ENCODE measurements at places on chromosomes 2 and 18.
A peak's percentile ranks its signal among the peaks of the same experiment; 100 is the strongest.

- peaks cover 2% of the 10 kb centered on the region for H3K4me1 ChIP-seq
- no peak for DNase-seq
- no peak overlapping the region for H3K27ac ChIP-seq
- no peaks in the 10 kb centered on the region for H3K36me3 ChIP-seq
Observed at GRCh38 chr2:159635006-159635789, 18.9 kb upstream of the BAZ2B start.

DNA sequence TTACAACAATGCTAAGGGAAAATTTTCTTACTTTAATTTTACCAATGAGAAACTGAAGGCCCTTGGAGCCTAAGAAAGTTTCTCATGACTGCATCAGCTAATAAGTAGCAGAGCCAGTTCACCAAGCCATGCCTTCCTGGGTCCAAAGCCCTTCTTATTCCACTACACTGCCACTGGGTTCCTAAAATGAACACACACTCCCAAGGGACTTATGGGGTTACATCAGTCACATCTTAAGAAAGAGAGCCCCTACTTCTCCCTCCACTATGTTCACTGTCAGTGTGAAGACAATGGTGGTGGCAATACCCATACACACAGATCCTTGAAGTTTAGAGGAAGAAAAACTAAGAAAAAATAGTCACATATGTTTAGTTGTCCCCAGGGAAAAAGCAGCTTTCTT is 20.6 kb downstream of the MBD2 start:
- peaks cover 44% of the 10 kb centered on the region for H3K4me1 ChIP-seq
- DNase-seq: no peak
- H3K27ac ChIP-seq: no peak overlapping the region
- H3K27me3 ChIP-seq: no peaks in the 10 kb centered on the region
- H3K4me3 ChIP-seq: no peak overlapping the region
- peaks cover 36% of the 10 kb centered on the region for H3K36me3 ChIP-seq

GRCh38 chr2:27033253-27033852 is 588 bp downstream of the TMEM214 start:
- H3K27me3 ChIP-seq: no peaks in the 10 kb centered on the region
- peaks cover 27% of the 10 kb centered on the region for H3K4me1 ChIP-seq
- peak overlapping the region; percentile 91 for H3K27ac ChIP-seq
- peak overlapping the region; percentile 94 for H3K4me3 ChIP-seq

- no peak overlapping the region for H3K4me3 ChIP-seq
- H3K36me3 ChIP-seq: peaks cover 27% of the 10 kb centered on the region
- no peak for DNase-seq
- H3K4me1 ChIP-seq: peaks cover 45% of the 10 kb centered on the region
- no peak overlapping the region for H3K27ac ChIP-seq
Observed at GRCh38 chr2:159900343-159900742, 102.3 kb upstream of the CD302 start.

Data from effector memory CD8-positive, alpha-beta T cell (primary cell).